HTR-8/SVneo (cell line): ENCODE measurements at places on chromosomes 2 and 18.

DNA sequence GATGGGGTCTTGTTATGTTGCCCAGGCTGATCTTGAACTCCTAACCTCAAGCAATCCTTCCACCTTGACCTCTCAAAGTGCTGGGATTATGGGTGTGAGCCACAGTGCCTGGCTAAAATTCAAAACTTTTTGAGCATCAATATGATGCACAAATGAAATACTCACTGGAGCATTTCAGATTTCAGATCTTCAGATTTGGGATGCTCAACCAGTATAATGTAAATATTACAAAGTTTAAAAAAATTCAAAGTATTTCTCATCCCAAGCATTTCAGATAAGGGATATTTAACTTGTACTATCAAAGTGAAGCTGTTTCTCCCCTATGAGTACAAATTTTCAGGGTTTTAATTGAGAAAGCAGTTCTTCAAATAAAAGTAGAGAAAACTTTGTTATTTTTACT lies 164.1 kb upstream of the CCDC68 start:
- DNase-seq = no peak

DNA sequence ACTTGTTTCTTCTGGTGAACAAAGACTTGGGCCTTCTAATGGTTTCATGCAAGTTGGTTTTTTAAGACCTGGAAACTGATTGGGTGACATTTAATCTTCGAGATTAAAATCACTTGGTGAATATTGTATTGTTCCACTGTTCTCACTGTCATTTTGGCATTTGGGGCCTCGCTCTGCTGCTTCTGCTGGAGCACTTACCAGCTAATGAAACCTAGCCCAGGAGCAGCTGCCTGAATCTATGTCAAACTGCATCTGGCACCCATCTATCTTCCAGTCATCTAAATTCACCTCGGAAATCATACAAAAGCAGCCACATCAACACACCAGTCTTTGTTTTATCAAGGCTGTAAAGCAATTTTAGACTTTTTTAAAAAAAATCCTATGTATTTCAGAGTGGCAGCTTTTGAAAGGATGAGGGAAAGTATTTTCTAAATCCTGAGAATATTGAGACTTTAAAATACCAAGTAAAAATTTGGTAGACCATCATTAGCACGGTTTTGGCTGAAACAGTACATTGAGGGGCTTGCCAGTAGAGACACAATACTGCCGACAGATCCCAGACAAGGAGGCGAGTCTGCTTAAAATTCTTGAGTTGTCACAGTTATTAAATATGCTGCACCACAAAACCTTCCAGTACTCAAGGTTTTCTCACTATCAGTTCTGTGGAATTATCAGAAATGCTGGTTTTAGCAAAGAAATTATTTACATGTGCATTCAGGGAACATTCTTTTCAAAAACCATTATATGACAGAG lies 26.1 kb upstream of the SERTAD2 start:
- DNase-seq = no peak

DNA sequence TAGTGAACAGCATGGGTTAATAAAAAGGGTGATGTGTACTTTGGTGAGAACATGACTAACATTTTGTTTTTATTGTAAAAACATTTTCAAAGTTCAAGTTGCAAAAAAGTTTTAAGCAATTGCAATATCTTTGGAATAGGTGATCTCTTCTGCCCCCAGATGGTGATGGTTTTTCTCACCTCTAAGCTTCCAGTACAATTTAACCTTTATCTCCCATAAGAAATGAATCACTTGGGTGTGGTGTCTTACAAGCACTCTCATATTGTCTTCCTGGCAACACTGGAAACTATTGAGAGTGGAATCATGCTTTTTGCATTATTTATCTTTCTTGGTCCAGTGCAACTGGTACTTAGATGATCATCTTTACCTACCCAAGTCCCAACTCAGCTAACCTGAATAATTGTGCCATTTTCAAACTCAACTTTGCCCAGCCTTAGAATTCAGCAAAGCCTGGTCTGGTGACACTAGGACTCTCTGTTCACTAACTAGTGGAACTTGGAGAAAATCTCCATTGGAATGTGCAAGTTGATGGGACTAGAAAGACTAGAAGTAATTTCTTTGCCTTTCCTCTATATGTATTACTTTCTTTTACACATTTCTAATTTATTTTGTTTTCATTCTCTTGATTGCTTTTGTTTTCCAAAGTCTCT lies 964.7 kb upstream of the ZEB2 start:
- DNase-seq = peak; percentile 31

DNA sequence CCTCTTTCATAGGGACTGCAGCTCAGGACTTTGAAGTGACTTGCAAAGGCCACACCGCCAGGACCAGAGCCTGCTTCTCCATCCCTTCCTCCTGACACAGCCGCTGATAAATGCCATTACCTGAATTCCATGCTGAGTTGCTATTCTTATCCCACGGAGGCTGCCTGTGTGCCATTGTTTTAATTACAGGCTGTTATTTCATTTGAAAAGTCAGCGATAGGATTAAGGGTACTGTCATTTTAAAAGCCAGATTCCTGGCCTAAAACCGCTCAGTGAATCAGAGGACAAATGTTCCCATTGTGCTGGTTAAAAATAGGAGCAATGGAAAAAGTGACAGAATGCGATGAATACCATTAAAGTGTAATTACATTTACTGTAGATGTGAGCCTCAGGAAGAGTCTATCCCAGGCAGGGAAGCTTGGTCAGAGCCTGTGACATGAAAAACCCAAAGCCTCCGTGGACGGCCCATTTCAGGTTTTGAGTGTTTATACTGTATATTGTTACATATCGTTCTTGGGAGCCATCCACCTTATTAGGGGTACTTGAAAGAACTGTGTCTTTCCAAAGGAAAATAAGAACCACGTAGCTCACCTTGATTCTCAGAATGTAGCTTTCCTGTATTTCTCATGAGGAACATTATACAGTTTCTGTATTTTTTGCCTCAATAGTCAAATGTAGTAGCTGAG lies 41.3 kb downstream of the PDCL3 start:
- no peak for DNase-seq

DNA sequence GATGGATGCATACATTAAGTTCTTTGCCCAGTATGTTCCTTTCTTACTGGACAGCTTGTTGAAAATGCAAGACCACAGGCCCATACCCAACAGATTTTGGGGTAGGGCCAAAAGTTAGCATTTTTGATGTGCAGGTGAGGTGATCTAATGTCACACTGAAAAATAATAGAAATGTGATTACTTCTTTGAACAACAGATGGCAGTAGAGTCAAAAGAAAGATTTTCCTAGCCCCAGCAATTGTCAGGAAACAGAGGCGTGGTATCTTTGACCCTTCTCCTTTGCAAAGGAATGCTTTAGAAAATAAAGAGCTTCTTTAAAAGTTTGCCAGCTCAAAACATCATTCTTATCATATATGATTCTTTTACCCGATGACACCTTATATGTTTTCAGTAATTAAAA lies 343.6 kb upstream of the SYT4 start:
- no peak for DNase-seq

DNA sequence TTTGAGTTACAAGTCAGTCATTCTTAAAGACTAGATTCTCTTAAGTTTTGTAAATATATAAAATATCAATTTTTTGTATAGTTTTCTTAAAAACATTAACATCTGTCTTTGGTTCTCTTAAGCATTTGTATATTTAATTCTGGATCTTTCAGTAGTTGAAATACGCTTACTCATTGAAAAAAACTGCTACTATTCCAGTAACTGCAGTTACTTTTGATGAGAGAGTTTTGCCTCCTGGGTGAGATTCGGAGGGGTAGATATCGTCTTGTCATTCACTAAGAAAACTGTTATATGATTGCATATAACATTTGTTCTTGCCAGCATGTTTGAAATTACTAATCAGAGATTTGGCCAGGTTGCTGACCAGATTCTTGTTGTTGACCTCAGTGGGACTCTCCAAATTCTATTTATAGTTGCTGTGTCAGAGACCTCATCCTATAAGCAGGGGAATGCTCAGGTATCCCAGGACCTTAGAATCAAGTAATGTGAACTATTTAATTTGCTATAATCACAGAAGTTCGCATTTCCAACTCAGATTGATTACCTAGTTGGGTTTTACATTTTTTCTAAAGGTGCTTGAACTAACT lies 7.9 kb downstream of the AGPS start:
- no peak for DNase-seq

GRCh38 chr2:44942304-44943030 lies 965 bp downstream of the SIX3 start:
- no peak for DNase-seq

GRCh38 chr2:10220902-10221391 lies 81.8 kb upstream of the HPCAL1 start:
- DNase-seq = no peak
